HS-27A (cell line): ENCODE measurements at places on chromosomes 5 and 9.

GRCh38 chr5:16265141-16265540 is 85.5 kb upstream of the MARCHF11 start:
- peak; percentile 26 for DNase-seq

DNA sequence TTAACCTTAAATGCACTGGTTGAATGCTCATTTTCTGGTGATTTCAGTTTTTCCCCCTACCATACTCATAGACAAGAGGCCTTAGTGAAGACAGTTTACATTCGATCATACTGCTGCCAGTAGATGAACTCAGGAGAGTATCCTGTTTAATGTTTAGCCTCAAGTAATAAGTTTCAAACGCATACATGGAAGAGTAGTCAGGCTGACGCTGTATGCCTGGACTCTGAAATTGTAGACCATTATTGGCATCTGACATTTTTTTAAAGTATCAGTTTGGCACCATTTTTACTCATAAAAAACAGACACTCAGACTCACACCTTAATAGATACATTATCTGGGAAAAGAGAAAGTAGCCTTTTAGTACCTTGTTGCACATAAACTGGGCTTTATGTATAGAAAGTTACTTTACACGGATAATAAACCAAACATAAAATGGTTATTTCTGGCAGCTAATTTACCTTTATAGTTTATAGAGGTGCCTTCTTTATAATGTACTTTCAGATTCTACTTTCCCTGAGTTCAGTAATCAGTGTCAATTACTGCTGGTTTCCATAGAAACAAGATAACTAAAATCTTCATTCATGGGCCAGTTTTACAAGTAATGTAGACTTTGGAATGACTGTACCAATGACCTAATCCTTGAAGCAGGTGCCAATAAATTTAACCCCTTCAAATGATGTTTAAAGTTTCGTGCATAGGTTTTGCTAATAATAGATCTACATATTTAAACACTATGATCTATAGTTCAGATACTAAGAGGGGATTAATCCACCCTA is 183.8 kb upstream of the ITGA1 start:
- DNase-seq, result no peak

GRCh38 chr5:373710-374602 is 52.4 kb downstream of the AHRR start:
- no peak for DNase-seq

DNA sequence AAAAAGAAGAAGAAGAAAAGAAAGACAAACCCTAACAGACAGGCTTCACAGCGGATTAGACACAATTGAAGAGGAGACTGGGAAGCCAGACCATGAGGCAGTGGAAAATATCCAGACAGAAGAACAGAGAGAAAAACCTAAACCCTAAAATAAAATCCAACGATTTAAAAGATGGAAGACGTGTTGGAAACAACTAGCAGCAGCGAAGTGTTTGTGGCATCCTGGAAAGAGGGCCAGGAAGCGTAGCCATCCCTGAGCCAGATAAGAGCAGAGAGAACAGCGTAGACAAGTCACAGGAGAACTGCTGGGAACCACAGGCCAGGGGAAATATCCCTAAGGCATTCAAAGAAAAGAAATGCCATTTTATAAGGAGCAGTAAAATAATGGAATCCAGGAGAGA is 39.7 kb upstream of the NKD2 start:
- DNase-seq, result no peak

DNA sequence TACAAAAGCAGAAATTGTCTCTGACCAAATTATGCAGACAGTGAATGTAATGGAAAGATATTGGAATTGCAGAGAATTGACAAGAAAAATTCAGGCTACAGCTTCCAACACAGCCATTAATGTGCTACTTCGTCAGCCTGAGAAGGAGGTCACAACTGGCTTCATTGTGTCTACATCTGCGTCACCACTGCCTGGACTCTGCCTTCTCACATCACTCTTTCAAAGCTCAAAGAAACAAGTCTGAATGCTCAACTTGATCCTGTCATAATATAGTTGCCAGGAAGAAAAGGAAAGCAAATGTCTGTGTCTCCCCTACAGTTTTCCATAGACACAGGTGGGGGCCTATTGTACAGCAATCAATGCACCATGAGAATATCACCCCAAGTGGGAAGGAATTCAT is 806.5 kb upstream of the CDH10 start:
- no peak for DNase-seq
